NCI-H1417 (cell line): ENCODE measurements at places on chromosomes 12 and 14.

- no peak for DNase-seq
Measured at GRCh38 chr12:115667116-115667515, 610.4 kb downstream of the MED13L start.

DNA sequence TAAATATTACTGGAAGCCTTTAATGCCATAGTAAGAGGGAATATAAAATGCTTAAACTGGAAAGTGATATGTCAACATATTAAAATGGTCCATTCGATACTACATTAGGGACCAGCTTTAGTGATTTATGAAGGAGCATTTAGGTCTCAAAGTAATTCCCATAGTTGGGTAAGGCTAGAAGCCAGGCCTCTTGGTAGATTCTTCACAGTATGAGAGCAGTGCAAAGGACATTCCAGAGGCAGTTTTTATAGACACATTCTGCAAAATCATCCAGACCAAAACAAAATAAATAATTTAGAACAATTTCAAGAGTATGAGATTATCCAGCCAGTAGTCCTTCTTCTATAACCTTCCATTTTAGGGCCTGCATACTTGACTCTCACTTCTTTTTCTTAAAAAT is 142.6 kb upstream of the PDZRN4 start:
- DNase-seq = no peak

DNA sequence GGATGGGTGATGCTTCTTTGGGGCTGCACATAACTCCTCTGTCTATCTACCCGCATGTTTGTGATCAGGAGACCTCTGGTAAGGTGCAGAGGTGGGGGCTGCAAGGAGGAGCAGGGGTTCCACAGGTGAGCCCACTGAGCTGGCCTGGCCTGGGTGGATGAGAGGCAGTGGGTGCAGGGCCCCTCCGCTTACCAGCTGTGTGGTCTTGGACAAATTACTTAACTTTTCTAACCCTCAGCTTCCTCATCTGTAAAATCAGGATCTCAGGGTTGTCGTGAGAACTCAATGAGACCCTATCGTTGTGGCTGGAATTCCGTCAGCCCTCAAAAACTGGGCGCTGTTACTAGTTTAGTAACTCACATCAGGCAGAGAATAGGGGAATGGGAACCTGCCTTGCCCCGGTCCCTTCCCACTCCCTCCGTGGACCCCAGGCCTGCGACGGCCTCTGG is 7.5 kb downstream of the PTPN6 start:
- no peak for DNase-seq

DNA sequence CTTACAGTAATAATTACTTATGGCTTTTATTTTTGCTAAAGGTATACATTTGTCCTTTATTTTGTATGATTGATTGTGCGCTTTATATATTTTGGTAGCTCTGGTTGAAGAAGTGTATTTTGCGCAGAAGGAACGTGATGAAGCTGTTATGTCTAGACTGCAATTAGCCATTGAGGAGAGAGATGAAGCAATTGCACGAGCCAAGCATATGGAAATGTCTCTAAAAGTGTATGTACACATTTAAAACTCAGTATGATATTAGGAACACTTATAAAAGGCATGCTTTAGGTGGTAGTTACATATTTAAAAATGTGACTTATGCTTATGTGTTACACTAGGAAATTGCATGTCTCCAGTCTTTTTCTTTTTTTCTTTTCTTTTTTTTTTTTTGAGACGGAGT is 87.5 kb downstream of the MIPOL1 start:
- DNase-seq = no peak

- DNase-seq = no peak
Measured at GRCh38 chr14:80446356-80446755, 235.1 kb upstream of the DIO2 start.
